ENCODE measurements at places on chromosomes 2 and 18.

DNA sequence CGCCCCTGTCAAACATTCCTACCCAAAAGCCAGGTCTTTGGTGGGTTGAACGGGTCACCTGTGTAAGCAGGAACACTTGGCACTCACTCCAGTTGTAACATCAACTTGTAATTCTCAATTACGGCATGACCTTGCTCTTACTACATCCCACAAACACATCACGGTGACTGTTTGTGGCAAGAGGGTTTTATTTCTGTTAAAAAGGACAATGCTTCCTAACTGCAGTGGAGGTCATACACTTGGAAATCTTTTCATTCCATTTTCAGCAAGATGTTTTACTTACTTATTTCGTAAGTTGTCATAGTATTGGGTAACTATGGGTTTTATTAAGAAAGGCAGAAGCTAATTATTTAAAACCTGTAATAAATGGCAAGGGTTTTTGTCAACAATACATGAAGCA lies 126.1 kb downstream of the ZNF516 start:
- no peak overlapping the region for H3K27ac ChIP-seq
- peaks cover 8% of the 10 kb centered on the region for H3K36me3 ChIP-seq
- DNase-seq = no peak
- H3K4me1 ChIP-seq = peaks cover 21% of the 10 kb centered on the region
- no peak overlapping the region for H3K4me3 ChIP-seq
- H3K27me3 ChIP-seq = no peaks in the 10 kb centered on the region

- H3K4me1 ChIP-seq = no peaks in the 10 kb centered on the region
- H3K27ac ChIP-seq = no peak overlapping the region
- no peak for DNase-seq
- no peak overlapping the region for H3K4me3 ChIP-seq
These were observed 102.2 kb downstream of the DLGAP1 start for GRCh38 chr18:4352746-4353551.

DNA sequence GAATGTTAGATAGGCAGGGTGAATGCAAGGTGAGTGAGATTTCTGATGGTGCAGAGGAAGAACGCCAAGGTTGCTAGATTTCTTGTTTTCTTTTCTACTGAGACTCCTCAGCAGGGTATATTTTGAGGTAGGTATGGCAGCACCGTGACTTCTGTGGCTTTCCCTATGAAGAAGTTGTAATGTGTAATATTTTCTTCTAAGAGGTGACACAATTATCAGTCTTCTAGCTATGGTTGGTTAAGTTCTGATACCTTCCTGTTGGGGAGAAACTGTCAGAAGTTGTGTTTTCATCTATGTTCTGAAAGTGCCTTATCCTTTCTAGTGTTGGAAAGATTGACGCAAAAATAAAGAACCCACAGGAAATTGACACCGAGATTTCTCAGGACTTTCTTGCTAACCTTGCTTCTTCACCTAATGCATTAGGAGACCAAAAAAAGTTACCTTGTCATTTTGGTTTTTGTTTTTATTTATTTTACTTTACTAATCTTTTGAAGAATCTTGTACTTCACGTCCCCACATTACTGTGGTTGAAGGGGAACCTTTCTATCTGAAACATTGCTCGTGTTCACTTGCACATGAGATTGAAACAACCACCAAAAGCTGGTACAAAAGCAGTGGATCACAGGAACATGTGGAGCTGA lies 11.9 kb downstream of the IL18R1 start:
- DNase-seq = no peak
- peaks cover 27% of the 10 kb centered on the region for H3K4me1 ChIP-seq
- H3K36me3 ChIP-seq = peaks cover 26% of the 10 kb centered on the region

DNA sequence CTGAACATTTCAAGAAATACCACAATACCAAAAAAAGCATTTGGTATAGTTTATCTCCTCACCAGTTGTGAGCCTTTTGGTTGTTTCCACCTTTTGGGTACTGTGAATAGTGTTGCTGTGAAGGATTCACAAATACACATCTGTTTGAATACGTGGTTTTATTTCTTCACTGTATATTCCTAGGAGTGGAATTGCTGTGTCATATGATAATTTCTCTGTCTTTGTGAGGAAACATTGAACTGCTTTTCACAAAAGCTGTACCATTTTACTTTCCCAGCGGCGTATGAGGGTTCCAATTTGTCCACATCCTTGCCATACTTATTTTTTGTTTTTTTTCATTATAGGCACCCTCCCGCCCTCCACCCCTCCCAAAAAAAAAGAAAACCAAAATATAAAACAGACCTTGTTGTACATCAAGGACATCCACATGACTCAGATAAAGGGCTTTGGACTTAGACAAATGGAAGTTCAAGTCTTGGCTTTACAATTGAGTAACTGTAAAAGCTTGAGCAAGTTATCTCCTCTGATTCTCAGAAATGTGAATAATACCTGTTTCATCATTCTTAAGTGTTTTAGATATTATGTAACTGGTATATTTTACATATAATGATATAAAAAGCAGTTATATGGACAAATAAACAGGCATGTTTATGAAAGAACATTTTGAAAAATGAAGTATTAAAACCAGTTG lies 19.0 kb downstream of the UBE2E3 start:
- H3K4me1 ChIP-seq = peaks cover 10% of the 10 kb centered on the region
- H3K4me3 ChIP-seq = no peak overlapping the region
- no peak overlapping the region for H3K27ac ChIP-seq
- DNase-seq = no peak
- H3K36me3 ChIP-seq = peaks cover 15% of the 10 kb centered on the region

GRCh38 chr2:58974881-58975280 lies 733.8 kb upstream of the FANCL start:
- no peaks in the 10 kb centered on the region for H3K36me3 ChIP-seq
- H3K4me3 ChIP-seq = no peak overlapping the region
- H3K27ac ChIP-seq = no peak overlapping the region
- H3K27me3 ChIP-seq = peaks cover 2% of the 10 kb centered on the region
- H3K4me1 ChIP-seq = no peaks in the 10 kb centered on the region

- no peaks in the 10 kb centered on the region for H3K27me3 ChIP-seq
- peaks cover 4% of the 10 kb centered on the region for H3K4me1 ChIP-seq
- H3K4me3 ChIP-seq = no peak overlapping the region
- no peak overlapping the region for H3K27ac ChIP-seq
These were observed 181.1 kb downstream of the NEDD4L start for GRCh38 chr18:58225101-58225500.

DNA sequence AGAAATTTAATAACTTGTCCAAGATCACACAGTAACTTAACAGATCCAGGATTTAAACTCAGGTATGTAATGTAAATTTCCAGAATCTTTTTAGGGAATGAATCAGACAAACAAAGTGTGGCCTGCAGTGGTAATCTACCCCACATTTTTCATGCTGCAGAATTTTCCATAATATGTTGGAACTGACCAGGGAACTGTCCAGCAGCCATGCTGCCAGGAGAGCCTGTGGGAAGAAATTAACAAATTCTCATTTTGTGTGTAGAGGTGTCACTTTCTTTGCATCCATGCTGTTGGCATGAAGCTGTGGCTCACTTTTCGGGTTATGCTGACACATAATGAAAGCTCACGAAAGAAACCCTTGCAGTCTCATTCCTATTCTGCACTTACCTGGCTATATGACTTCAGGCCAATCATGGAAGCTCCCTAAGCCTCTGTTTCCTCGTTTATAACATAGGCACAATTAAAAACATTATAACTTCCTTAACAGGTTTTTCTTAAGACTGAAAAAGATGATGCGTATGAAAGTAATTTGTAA lies 54.7 kb downstream of the CDKL4 start:
- no peak for DNase-seq
- no peaks in the 10 kb centered on the region for H3K27me3 ChIP-seq
- H3K36me3 ChIP-seq = no peaks in the 10 kb centered on the region

GRCh38 chr2:68234405-68234804 lies 17.9 kb downstream of the PPP3R1 start:
- H3K27ac ChIP-seq = no peak overlapping the region
- no peak for DNase-seq
- H3K36me3 ChIP-seq = peaks cover 4% of the 10 kb centered on the region
- no peaks in the 10 kb centered on the region for H3K27me3 ChIP-seq

DNA sequence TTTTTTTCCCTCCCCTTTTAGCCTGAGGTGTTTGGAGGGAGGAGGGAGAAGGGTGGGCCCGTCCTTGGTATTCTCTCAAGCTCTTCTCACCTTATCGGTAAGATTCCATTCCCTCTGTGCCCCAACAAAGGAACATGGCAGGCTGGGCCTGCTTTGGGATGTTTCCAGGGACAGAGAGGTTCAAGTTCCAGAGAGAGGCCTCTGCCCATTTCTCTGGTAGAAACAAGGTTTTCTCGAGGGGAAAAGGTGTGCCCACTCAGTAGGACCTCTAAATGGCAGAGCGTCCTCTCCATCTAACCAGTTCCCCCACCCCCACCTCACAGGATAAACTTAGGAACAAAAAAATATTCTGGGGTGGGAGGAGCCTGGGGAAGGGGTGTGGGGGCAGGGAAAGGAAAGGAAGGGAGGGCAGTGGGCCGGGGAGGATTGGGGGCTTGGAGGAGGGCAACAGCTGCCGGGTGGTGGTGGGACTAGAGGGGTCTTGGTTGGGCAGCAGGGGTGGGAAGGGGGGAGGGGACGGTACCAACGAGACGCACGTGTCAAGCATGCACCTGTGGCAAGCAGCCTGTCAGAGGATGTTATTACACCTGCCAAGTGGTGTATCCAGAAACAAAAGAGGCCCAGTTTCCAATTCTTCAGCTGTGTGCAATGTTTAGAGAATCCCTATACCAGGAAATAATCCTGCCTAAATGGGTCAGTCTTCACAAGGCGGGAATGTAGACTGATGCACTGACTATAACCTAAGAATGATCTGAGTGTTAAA lies 2.1 kb downstream of the PCBP1 start:
- H3K4me3 ChIP-seq = peak overlapping the region; percentile 93
- peak; percentile 69 for DNase-seq
- peaks cover 36% of the 10 kb centered on the region for H3K4me1 ChIP-seq

DNA sequence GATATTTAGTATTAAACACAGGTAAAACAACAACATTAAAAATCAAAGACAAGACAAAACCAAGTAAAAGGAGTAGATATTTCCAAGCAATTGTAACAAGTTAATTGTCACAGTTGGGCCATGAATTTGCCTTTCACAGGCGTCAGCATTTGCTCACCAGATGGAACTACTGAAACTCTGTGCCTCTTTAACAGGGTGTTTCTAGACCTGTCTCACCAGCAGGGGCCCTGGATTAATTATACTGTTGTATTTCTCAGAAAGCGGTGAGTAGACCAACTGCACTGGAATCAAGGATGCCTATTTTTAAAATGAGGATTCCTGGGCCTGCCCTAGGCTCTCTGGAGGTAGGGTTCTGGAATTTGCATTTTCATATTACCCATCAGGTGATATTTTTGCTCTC lies 92.6 kb downstream of the UPP2 start:
- no peak for DNase-seq
- peaks cover 30% of the 10 kb centered on the region for H3K4me1 ChIP-seq
- H3K27ac ChIP-seq = no peak overlapping the region
- H3K36me3 ChIP-seq = no peaks in the 10 kb centered on the region

DNA sequence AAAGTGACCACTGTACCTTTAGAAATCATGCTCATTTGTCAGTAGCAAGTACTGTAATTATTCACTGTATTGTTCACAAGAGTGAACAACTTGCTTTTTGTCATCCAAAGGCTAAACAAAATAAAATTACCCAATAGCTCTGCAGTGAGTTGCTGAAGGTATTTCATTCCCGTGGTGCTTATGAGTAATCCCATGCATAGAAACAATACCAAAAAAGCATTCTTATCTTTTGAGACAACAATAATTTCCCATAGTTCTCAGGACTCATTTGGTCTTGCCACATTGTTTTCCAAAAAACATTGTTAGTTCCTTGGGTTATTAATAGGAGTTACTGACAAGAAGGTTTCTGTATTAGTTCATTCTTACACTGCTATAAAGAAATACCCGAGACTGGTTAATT lies 503.2 kb upstream of the FAM98A start:
- DNase-seq = no peak
- peaks cover 12% of the 10 kb centered on the region for H3K27me3 ChIP-seq
- H3K4me1 ChIP-seq = no peaks in the 10 kb centered on the region
- H3K4me3 ChIP-seq = no peak overlapping the region
- no peaks in the 10 kb centered on the region for H3K36me3 ChIP-seq

GRCh38 chr18:13221869-13222855 lies 3.6 kb downstream of the LDLRAD4 start:
- peak overlapping the region; percentile 76 for H3K27ac ChIP-seq
- peaks cover 4% of the 10 kb centered on the region for H3K36me3 ChIP-seq
- DNase-seq = peak; percentile 19
- no peaks in the 10 kb centered on the region for H3K27me3 ChIP-seq
- H3K4me3 ChIP-seq = peak overlapping the region; percentile 49
- H3K4me1 ChIP-seq = peaks cover 39% of the 10 kb centered on the region

DNA sequence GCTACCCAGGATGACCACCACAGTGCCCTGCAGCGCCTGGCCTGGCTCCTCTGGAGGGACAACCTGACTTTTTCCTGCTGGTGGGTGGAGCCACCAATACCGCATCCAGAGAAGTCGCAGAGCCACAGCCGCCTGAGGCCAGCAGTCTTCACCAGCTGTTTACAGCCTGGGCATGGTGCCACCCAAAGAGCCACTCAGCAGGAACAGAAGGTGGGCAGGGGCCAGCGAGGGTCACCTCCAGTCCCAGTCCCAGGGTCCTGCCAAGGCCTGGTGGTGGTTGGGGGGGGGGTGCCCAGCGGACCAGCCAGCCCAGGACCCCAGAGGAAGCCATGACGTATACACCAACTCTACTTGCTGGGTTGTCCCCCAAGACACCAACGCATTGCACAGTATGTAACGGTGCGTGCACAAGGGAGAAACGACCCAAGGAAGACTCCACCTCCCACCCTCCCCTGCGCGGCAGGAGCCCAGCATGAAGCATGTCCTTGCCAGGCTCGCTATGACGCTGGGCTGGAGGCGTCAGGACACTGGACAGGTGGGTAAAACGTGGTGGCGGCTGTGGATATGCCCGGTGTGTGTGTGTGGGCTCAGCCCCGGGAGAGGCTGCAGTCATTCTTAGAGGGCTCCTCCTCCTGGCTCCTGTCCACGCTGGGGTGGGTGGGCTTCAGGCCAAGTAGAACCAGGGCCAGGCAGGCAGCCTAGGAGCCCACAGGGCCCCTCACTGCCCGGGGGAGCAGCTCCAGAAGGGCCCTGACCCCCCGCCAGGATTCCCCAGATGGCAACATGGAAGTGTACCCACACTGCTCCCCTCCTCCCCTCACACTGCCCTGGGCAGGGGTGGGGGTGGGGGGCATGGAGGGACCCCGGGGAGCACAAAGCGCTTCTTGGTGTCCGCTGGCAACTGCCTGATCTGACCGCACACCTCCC lies 49.3 kb downstream of the HS6ST1 start:
- no peak overlapping the region for H3K4me3 ChIP-seq
- no peak overlapping the region for H3K27ac ChIP-seq
- DNase-seq = no peak
- H3K4me1 ChIP-seq = peaks cover 8% of the 10 kb centered on the region
- H3K27me3 ChIP-seq = no peaks in the 10 kb centered on the region
- peaks cover 6% of the 10 kb centered on the region for H3K36me3 ChIP-seq

Measured in naive thymus-derived CD8-positive, alpha-beta T cell (primary cell).